ENCODE measurements at places on chromosomes 4 and X.

GRCh38 chr4:78764498-78764961 is 11.6 kb upstream of the BMP2K start:
- no peak for DNase-seq

GRCh38 chrX:10574663-10575062 is 45.7 kb downstream of the MID1 start:
- DNase-seq, result no peak

GRCh38 chrX:148698221-148698620 is 197.8 kb downstream of the AFF2 start:
- DNase-seq, result no peak

- DNase-seq, result no peak
Measured at GRCh38 chr4:169907705-169908104, 118.5 kb downstream of the MFAP3L start.

GRCh38 chr4:89300499-89300898 is 7.1 kb downstream of the GPRIN3 start:
- DNase-seq, result no peak

- no peak for DNase-seq
Measured at GRCh38 chr4:95694411-95694810, 145.5 kb upstream of the PDHA2 start.

DNA sequence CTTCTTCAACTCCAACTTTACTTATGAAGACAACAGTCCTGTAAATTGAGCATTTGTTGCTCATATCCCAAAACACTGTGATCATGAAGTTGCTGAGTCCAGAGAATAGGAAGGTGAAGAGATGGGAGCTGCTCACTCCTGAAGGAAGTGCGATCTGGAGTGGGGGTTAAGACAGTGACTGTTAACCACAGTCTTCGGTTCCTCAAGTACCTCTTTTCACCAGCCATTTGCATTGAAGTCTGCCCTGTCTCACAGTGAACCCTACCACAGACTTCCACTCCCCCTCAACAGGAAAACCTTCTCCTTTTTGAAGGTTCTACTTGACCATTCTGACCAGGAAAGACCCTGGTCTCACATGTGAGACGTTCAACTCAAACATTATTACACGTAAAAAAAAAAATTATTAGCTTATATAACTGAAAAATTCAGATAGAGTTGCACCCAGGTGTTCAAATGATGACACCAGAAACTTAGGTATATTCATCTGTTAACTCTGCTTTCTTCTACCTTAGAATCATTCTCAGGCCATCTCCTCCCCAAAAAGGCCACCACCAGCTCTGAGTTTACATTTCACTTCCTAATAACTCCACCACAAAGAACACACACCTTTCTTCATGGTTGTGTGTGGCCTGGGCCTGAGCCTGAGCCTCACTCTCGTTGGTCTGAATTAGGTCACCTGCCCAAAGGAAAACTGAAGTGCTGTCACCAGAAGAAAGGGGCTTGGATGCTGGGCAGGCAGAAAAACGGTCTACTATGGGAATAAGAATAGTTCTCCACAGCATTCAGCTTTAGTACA is 199.2 kb downstream of the DCTD start:
- DNase-seq, result no peak

- DNase-seq, result no peak
Measured at GRCh38 chr4:55161739-55162138, 36.3 kb upstream of the KDR start.

GRCh38 chr4:153159016-153159415 is 45.2 kb upstream of the TRIM2 start:
- no peak for DNase-seq

Measured in NCI-H524 treated with DMSO at 0.1 percent for 48 hours (cell line).